Stimulated activated CD8-positive, alpha-beta memory T cell treated with anti-CD3 and anti-CD28 coated beads, Interleukin-15, amount 100 ng/mL, for 24 hours (primary cell): ENCODE measurements at places on chromosomes 7 and 10.

GRCh38 chr10:82692458-82692857, 817.5 kb downstream of the NRG3 start:
- DNase-seq = no peak

DNA sequence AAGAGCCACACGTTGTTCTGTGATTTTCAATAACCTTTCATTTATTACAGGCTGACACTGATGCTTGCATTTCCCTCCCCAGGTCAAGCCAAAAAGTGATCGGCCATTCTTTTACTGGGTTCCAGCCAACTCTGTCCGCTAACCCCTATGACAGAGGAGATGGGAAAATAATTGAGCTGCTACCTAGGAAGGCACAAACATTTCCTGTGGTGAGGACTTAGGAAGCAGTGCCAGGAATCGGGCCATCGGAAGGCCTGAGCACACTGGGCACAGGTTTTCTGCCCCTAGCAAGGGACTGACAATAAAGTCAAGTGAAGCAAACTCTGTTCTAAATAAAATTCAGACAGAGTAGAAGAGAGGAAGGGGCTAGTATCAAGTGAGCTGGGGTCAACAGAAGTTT, 313.0 kb upstream of the AOAH start:
- no peak for DNase-seq

DNA sequence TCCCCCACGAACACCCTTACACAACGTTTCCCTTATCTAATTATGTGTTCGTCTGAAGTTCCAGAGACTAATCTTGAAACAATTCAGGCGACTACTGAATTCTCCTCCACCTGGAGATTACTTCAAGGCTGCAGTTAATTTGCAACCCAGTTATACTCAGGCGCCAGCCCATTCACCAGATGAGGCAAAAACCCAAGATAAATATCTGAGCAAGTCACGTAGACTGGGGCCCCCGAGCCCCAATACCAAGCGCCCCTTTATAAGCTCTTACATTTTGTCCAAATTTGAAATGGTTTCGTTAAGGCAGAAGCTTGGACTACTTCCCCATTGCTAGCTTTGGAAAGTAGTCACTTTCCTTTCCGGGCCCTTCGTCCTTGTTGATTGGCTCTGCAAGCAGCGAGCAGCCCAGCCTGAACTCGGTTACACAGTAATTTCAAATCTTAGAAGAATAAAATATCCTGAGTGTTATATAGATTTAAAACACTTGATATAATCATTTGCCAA, 1.2 kb downstream of the TPK1 start:
- no peak for DNase-seq

DNA sequence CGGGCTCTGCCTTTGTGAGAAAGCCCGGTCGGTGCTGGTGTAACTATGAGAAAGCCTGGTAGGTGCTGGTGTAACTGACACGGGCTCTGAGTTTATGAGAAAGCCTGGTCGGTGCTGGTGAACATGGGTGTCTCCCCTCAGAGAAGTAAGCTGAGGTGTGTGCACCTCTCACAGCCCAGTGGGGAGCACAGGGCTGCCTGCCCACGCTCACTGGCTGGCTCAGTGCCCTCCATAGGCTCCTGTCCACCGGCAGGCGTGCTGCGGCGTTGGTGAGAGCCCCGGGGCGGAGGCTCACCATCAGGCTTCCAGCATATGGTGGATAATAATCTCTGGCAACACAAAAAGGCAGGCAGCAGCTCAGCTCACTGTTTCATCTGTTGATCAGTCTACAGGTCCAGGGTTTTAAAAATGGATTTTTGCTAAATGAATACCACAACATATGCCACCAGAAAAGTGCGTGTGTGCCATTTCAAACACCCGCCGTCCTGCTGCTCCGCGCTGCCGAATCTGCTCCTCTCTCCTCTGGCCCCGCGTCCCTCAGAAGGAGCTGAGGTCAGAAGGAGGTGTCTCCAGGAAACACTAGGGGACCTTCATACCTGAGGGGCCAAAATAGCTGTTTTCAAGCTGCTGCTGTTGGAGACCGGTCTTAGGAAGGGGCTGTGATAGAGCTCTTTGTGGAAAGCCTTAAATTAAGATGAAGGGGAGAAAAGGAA, 365.7 kb downstream of the DNAJB6 start:
- no peak for DNase-seq

- no peak for DNase-seq
Measured at GRCh38 chr10:117552701-117553141, 10.2 kb downstream of the EMX2 start.

GRCh38 chr7:156703209-156703608, 62.6 kb downstream of the RNF32 start:
- DNase-seq = no peak

DNA sequence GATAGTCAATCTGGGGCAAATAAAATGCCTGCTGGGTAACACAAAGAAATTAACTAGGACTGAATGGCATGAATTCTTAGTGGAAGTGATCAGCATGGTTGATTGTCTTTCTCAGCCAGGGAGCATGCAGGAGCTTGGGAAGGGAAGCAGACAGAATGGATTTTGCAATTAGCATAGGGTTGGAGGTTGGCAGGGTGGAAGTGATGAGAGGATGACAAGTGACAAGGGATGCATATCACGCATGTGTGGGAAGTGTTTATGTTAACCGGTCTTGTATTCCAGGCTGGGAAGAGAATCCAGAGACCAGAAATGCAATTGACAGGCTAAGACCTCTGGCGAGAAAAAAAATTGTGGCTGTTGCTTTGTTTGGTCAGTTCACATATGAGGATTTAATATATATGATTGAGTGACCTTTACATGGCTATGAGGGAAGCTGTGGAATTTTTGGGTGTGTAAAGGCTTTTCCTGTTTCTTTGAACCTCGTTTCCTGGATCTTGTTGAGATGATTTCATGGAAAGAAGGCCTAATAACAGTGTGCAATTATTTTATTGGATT, 8.3 kb downstream of the MDFIC start:
- no peak for DNase-seq

DNA sequence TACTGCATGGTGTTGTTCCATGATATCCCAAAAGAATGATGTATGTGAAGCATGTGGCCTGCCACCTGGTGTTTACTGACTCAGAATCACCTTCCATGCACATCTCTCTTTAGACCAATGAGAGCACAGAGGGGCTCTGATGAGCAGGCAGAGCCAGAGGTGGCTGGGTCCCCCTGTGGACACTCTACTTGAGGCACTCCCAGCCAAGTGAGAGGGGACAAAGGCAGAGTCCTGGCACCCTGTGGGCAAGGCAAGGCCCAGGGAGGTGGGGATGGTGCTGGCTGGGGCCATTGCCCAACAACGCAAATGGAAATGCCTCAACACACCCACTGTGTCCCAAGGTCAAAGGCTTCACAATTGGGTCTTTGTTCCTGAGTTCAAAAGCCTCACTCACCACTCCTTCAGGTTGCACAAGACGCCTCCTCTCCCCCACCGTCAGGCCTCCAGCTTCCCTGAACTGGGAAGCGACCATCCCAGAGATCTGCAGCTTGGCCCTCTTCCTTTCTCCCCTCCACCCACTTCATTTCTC, 164.6 kb downstream of the NEURL1 start:
- no peak for DNase-seq

DNA sequence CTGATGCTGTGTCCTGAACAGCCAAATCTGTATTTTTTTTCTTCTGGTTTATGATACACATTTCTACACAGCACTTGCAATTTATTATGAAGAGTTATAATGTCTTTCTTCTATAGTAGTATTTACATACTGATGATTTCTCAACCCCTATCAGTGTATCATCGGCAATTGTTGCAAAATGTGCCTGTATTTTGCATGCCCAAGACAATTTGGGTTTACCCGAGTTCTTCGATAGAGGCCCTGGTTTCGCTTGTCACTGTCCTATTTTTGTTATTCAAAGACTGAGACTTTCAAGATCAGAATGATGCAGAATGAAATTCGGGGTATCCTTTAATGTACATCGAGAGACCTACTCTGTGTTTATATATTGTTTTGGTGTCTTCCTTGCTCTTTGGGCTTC, 184.5 kb upstream of the PRSS58 start:
- DNase-seq = no peak

GRCh38 chr10:129831150-129831549, 132.9 kb downstream of the EBF3 start:
- no peak for DNase-seq

- no peak for DNase-seq
Measured at GRCh38 chr10:97412891-97413304, 11.8 kb upstream of the RRP12 start.

GRCh38 chr7:32871624-32872371, 19.8 kb downstream of the KBTBD2 start:
- DNase-seq = no peak

DNA sequence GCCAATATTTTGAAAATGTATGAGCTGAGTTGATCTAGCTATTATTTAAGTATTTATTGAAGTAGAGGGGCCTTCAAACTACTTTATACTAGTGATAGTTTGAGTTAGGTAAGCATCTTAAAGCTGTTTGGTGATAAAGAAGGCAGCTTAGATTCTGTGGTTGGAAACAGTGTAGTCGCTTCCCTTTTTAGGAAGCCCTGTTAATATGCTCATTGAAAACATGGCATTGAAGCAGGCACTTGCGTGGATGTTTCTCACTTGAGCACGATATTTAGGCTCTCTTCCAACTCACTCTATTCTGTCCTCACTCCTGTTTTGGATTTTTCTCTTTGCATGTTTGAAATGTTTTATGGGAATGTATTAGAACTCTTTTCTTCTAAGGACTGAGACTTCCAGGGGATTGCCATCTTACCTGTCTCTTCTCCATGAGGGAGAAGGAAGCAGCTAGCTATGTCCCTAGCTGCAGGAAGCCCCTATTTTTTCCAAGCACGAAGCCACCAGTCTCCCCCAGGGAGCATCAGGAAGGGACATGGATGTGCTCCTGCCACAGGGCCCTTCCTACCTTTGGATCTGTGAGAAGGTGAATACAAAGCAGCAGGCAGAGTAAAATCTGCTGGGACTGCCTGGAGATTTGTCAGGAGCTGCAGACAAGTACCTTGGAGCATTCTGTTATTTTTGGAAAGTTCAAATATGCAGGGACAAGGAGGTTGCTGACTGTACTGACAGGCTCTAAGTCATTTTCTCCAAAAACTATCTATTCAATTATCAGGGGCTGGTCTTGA, 22.0 kb upstream of the BMPR1A start:
- no peak for DNase-seq

- no peak for DNase-seq
Measured at GRCh38 chr10:22837771-22838170, 90.1 kb upstream of the ARMC3 start.

GRCh38 chr10:100510533-100511308, 8.9 kb downstream of the SEC31B start:
- DNase-seq = no peak

DNA sequence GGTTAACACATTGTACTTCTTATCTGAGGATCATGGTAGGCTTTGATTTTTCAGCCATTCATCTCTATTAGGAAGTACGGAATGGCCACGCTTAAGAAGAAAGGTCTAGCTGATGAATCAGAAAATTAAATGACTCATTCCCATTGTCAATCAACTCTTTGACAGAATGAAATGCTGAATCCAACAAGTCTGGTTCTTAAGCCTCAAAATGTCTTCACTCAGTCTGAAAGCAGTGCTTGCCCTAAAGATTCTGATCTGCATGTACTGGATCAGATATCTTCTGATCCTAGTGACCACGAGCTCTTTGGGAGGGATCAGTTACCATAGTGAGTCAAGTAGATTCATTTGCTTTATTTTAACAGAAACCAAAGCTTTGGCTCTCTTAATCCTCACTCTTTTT, 5.7 kb upstream of the CELF2 start:
- no peak for DNase-seq

- DNase-seq = no peak
Measured at GRCh38 chr10:123309731-123310130, 155.5 kb downstream of the BUB3 start.

DNA sequence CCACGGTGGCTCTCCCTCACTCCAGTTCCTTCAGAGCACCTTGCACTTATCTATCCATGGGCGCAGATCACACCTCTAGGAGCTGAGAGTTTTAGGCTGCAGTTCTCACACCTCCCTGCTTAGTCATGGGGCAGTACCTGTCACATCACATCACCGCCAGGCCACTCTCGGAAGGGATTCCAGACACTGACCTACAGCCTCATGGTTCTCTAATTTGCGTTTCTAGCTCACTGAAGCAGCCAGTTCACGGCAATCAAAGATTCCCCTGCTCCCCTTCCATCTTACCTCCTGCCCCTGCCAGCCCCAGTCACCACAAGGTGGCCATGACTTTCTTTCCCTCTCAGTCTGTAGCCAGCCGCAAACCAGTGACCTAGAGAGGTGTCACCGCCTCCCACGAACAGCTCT, 34.2 kb downstream of the ADRB1 start:
- DNase-seq = no peak

GRCh38 chr7:32206987-32207386, 136.8 kb upstream of the PDE1C start:
- no peak for DNase-seq

DNA sequence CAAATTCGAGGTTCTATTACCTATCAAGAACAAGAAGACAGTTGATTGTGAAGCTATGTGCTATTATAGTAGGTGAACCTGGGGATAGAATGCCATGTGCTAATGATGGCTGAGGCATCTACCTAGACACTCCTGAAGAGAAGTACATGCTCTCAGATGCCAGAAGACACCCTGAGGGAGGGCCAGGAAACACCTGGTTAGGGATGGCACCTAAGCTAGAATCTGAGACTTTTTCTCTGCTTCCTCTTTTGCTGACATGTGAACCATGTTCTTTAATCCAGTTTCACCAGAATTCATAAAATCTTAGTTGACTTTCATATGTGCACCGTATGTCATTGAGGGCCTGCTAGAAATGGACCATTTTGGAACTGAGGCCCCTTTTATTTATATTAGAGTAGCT, 242.8 kb downstream of the GPR158 start:
- no peak for DNase-seq

DNA sequence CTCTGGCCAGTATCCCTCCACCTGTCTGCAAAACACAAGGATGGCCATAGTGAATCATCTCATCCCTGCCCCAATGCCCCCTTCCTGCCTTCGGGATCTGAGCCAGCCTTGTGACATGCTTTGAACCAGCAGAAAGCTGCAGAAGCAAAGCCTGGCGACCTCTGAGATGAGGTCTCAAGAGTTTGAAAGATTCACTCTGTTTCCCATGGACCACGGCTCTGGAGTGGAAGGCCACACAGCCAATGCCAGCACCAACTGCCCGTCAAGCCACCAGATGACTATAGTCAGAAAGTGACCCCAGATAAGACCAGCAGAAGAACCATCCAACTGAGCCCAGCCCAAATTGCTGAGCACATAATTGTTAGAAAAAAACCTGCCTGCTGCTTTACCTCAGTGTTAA, 193.9 kb upstream of the PPP2R2D start:
- no peak for DNase-seq

- no peak for DNase-seq
Measured at GRCh38 chr7:8151161-8151725, 110.7 kb downstream of the ICA1 start.

- DNase-seq = no peak
Measured at GRCh38 chr7:42843205-42843800, 68.6 kb downstream of the C7orf25 start.

DNA sequence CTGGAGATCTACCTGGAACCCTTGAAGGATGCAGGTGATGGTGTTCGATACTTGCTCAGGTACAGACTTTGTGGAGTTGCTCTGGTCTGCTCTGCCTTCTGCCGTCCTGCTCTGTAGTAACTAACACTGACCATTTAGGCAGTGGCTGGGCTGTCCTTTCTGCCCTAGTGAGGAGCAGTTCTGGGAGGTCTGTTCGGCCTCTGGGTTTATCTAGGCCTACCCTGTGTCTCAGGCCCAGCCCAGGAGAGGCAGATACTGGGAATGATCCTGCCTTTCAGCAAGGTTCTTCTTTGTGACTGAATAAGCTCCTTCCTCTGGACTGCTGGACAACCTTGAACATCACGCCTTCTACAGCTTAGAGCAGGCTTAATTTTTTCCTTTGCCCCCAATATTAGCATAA, 1.7 kb downstream of the ZFYVE27 start:
- DNase-seq = no peak

- DNase-seq = no peak
Measured at GRCh38 chr7:157709531-157710251, 372.9 kb downstream of the DNAJB6 start.
